ENCODE measurements at places on chromosomes 5 and 9.

DNA sequence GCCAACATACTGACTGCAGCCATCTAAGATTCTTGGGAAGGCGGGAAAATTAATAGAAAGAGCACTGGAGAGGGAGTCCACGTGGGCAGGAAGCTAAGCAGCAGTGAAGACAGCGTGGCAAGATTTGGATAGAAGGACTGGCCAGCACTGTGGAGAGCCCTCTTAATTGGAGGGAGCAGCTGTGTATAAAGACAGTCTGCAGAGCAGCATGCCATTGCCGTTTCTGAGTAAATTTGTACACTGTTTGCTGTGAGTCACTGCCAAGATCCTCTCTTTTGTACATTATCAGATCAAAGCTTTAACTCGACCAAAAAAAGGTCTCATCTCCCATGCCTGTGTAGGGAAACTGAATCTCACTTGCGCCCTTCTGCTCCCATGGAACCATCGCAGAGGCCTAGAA is 45.3 kb downstream of the INSYN2B start:
- DNase-seq: no peak

- no peak for DNase-seq
Measured at GRCh38 chr5:132477784-132478365, 12.7 kb downstream of the IRF1 start.

- DNase-seq: peak; percentile 76
Measured at GRCh38 chr9:135951889-135952663, 9.1 kb downstream of the UBAC1 start.

DNA sequence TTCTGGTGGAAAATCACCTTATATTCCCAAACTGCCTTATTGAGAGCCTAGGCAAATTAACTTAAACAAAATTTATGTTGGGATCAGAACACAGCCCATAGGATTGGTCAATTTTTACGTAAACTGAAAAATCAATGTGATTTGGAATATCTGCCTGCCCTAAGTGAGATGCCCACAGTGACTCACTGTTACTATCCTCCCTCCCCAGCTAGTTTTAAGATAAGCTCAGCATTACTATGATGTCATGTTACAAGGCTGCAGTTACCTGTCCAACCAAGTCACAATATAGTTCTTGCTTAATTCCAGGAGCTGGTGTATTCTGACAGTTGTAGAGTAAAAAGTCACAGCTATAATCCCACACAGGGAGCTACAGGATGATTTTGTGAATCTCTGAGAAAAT is 23.1 kb downstream of the SKP1 start:
- DNase-seq: no peak

GRCh38 chr5:150638488-150639376 is 1.7 kb upstream of the SYNPO start:
- no peak for DNase-seq
